ENCODE measurements at places on chromosomes 2 and 18.

- DNase-seq = peak; percentile 25
These were observed 230.9 kb upstream of the SLC14A2 start for GRCh38 chr18:45384137-45384961.

DNA sequence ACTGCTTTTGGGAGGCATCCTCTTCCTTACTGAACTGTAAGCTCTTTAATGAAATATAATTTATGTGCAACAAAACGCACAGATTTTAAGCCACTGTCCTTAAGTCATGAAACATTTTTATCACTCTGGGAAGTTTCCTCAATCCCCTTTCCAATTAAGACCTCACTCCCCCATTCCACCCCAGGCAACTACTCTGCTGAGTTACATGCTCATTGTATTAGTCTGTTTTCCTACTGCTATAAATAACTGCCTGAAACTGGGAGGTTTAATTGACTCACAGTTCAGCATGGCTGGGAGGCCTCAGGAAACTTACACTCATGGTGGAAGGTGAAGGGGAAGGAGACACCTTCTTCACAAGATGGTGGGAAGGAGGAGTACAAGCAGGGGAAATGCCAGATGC, 46.5 kb upstream of the KCNE4 start:
- no peak for DNase-seq

- no peak for DNase-seq
These were observed 1036.7 kb upstream of the CELF4 start for GRCh38 chr18:38602341-38602740.

DNA sequence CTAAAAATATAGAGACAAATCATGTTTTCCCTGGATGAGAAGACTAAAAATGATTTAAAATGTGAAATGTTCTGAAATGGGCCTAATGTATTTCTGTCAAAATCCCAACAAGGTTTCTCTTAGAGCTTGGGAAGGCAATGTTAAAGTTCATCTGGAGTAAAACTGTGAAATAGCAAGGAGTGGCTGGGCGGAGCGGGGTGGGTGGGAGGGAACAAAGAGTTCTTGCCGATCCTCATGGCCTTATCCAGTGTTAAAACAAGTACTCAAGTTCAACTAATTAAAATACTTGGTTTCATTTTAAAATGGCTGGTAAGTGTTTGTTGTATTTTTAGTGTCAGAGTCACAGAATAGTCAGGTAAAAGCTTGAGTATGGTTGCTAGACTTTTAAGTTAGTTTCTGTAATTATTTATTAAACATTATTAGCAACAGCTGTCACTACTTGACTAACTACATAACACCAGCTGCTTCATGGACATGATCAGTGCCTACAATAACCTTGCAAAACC, 87.3 kb downstream of the RTN4 start:
- no peak for DNase-seq

- no peak for DNase-seq
These were observed 196.3 kb downstream of the MREG start for GRCh38 chr2:215817046-215817445.

DNA sequence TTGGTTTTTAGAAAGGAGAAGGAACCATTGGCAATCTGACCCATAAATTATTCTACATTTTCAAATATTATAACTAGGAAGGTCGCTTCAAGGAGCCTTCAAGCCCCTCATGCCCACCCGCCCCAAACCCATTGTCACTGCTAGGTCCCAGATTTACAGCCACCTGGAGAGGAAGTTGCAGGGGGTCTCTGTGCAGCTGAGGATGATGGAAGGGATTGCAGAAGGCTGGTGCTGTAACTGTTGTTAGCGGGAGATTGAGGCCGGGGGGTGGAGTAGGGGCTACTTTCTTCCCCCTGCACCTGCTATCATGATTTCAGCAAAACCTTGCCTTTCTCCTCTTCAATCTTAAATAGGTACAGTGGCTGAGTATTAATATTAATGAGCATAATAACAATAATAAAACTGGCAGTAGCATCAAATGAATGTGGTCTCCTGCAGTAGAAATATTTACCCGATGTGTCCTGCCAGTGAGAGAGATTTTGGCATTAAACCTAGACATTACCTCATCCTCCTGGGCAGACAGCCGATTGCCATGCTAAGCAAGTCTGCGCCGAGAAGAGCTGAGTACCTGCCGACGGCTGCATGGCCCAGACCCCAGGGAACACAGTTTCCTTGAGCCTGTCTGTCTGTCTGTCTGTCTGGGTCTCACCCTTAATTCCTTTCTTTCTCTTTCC, 225.4 kb downstream of the FAM210A start:
- no peak for DNase-seq

DNA sequence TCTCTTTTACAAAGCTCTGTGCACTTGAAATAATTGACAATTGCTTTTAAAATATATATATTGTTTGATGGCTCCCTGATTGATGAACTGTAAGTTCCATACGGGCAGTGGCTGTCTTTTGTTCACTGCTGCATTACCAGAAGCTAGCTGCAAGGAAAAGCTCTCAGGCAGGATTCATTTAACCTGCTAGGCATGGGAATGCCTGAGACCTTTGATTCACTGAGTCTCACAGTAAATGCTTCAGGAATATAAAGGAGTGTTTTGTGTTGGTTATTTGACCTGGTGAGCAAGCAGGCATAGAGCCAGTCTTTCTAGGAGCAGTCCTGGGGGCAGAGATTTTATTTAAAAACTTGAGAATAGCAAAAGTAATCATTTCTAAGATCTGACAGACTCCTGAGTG, 193.2 kb upstream of the ITGA4 start:
- no peak for DNase-seq

DNA sequence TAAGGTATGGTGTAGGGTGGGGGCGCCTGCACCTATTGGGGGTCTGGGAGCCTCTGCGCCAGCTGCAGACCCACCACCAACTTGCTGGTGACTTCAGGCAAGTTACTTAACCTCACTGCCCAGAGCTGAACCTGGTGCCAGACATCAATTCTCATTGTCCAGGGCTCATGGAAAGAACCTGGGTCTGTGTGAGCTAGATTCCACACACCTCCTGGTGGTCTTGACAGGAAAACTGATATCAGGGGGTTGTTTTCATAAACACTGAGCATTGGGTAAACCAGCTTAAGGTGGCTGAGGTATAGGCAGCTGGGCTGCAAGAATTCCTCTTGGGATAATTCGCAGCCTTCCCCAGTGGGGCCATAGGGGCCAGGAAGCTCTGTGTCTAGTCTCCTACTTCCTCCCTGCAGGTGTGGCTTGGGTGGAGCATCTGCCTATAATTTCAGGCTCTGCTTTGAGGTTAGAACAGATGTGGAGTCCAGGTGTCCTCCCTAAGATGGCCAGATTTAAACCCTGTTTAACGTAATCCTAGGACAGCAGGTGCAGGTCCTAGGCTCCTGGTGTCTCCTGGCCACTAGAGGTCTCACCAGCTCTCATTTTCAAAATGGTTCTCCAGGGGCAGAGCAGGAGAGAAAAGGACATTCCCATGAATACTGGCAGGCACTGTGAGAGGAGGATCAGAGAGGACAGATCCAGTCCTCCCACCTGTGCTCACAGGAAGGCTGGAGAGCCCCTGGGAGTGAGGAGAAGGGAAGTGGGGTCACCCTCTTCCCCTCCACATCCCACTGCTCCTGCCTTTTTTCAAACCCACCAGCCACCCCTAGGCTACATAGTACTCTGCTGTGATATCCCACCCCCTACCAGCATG, 100.4 kb upstream of the SMAD2 start:
- DNase-seq = no peak

Data from activated naive CD4-positive, alpha-beta T cell treated with anti-CD3 and anti-CD28 coated beads, Interleukin-2, amount 50 U/mL, for 16 hours (primary cell).